A549 treated with AZD2906 at 1 μM for 4 hours (cell line): ENCODE measurements at places on chromosomes 12 and 14. TPM values are rescaled to one million over a fixed set of nuclear protein-coding genes. Genes with fewer than 3 reads are reported as not detected.

The PSME1 gene
- 158 to 182 TPM (median 161 TPM) in 5 replicates for total RNA-seq

The CELA1 gene
- total RNA-seq = not detected in 5 replicates

The KLHL33 gene
- 0.01 to 0.03 TPM (median 0.02 TPM) in 4 of 5 replicates, not detected in the other for total RNA-seq

The DAAM1 gene
- total RNA-seq = 9.2 to 15.4 TPM (median 10.3 TPM) in 5 replicates

The GUCY2C gene
- 0.02 to 0.03 TPM in 2 of 5 replicates, not detected in the others for total RNA-seq

The HHIPL1 gene
- total RNA-seq = 0.21 to 0.28 TPM (median 0.24 TPM) in 5 replicates

The SYCP3 gene
- total RNA-seq = 0.10 to 0.13 TPM (median 0.13 TPM) in 3 of 5 replicates, not detected in the others

The SOS2 gene
- total RNA-seq = 8.3 to 13.9 TPM (median 12.0 TPM) in 5 replicates

The EFS gene
- not detected in 5 replicates for total RNA-seq

The TPH2 gene
- total RNA-seq = not detected in 5 replicates

The SOCS2 gene
- 16.6 to 19.3 TPM (median 17.6 TPM) in 5 replicates for total RNA-seq

The LIN7A gene
- total RNA-seq = 0.19 to 0.35 TPM (median 0.22 TPM) in 5 replicates

The C14orf180 gene
- total RNA-seq = not detected in 5 replicates

The IFT81 gene
- total RNA-seq = 12.1 to 22.4 TPM (median 16.6 TPM) in 5 replicates

The BDKRB1 gene
- total RNA-seq = 0.25 to 0.62 TPM (median 0.34 TPM) in 5 replicates

The PIANP gene
- total RNA-seq = 0.75 to 1.00 TPM (median 0.92 TPM) in 5 replicates

The TBX5 gene
- not detected in 5 replicates for total RNA-seq

The ITPK1 gene
- total RNA-seq = 50.1 to 63.0 TPM (median 61.0 TPM) in 5 replicates

The GPR162 gene
- total RNA-seq = 0.26 to 0.41 TPM (median 0.33 TPM) in 5 replicates

The FCF1 gene
- 40.8 to 64.4 TPM (median 42.8 TPM) in 5 replicates for total RNA-seq

The GPR84 gene
- 0.05 to 0.11 TPM (median 0.08 TPM) in 3 of 5 replicates, not detected in the others for total RNA-seq

The DLST gene
- 95.9 to 103 TPM (median 98.6 TPM) in 5 replicates for total RNA-seq

The DTX3 gene
- 14.2 to 19.7 TPM (median 18.7 TPM) in 5 replicates for total RNA-seq

The EIF2S3B gene
- 0.36 to 0.87 TPM (median 0.45 TPM) in 5 replicates for total RNA-seq

The C12orf60 gene
- 1.7 to 2.3 TPM (median 1.7 TPM) in 5 replicates for total RNA-seq

The ENDOU gene
- 0.02 to 0.07 TPM (median 0.05 TPM) in 4 of 5 replicates, not detected in the other for total RNA-seq

The OR6C68 gene
- not detected in 5 replicates for total RNA-seq

The ALDH2 gene
- total RNA-seq = 71.0 to 93.5 TPM (median 89.7 TPM) in 5 replicates

The ANKS1B gene
- 0.41 to 0.71 TPM (median 0.51 TPM) in 5 replicates for total RNA-seq

The FOXG1 gene
- 0.09 to 0.22 TPM (median 0.19 TPM) in 5 replicates for total RNA-seq

The LRP1-AS gene
- not detected in 5 replicates for total RNA-seq

The PLA2G1B gene
- total RNA-seq = 0.20 TPM in 1 of 5 replicates, not detected in the others

The TSHR gene
- total RNA-seq = not detected in 5 replicates

The TBC1D30 gene
- 0.81 to 1.4 TPM (median 1.2 TPM) in 5 replicates for total RNA-seq

The PRB2 gene
- total RNA-seq = not detected in 5 replicates

The TMEM30B gene
- 0.16 to 0.25 TPM (median 0.22 TPM) in 5 replicates for total RNA-seq

The KRT79 gene
- total RNA-seq = 0.05 to 0.10 TPM (median 0.07 TPM) in 4 of 5 replicates, not detected in the other

The TM7SF3 gene
- 72.0 to 74.5 TPM (median 72.9 TPM) in 5 replicates for total RNA-seq

The PLXNC1 gene
- 0.06 to 0.15 TPM (median 0.10 TPM) in 5 replicates for total RNA-seq

The TMEM229B gene
- total RNA-seq = 0.17 to 0.32 TPM (median 0.19 TPM) in 5 replicates

The KRT7 gene
- 5,269 to 6,220 TPM (median 5,903 TPM) in 5 replicates for total RNA-seq
